SHP77 treated with DMSO at 0.1 percent for 48 hours (cell line): ENCODE measurements at places on chromosomes 2 and 18.

DNA sequence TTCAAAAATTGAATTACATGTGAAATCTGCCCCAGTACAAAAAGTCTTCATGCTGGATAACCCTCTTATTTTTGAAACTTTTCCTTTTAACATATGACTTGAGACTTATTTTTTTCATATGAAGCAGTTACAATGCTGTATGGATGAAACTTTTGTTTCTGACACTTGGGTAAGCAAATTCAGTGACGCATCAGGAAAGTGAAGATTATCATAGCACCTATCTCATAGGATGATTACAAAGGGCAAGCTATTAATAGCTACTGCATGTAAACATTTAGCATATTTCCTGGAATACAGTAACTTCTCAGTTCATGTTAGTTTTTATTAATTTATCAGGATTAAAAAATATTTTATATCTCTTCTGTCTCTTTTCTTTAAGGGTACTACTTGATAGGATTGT, 1109.2 kb downstream of the LRP1B start:
- DNase-seq: no peak

GRCh38 chr2:72759755-72760154, 66.1 kb downstream of the EXOC6B start:
- no peak for DNase-seq

GRCh38 chr2:36613801-36614200, 15.8 kb upstream of the FEZ2 start:
- DNase-seq: no peak

GRCh38 chr2:167424221-167424620, 535.9 kb downstream of the XIRP2 start:
- DNase-seq: no peak

- no peak for DNase-seq
These were observed 111.2 kb downstream of the PRPF40A start for GRCh38 chr2:152606081-152606480.

DNA sequence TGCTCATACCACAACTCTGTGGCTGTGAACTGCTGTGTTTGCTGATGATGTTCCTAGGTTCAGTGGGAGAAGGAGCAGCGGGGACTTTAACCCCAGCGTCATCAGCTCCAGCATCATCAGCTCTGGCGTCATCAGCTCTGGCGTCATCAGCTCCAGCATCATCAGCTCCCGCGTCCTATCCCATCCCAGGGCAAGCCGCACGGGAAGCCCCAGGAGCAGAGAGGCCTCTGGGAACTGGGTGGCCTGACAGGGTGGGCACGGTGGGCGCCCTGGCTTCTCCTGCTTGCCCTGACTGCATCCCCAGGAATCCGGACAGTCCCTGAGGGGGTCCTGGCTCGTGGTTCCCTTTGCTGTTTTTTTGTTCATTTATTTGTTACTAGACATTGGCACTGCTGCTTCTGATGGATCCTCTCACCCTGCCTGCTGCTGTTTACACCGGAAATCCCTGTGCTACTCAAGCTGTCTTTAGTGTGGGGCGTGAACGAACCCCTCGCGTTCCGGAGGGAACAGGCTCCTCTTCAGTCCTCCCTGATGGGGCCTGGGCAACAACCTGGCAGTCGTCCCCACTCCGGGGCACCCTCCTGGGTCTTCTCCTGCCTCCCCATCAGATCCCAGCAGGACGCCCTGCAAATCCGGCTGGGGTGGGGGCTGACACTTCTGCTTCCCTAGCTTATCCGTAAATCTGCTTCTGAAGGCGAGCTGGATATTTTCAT, 67.1 kb upstream of the PXDN start:
- no peak for DNase-seq
